ENCODE measurements at places on chromosomes 4 and X. TPM values are rescaled to one million over a fixed set of nuclear protein-coding genes. Genes with fewer than 3 reads are reported as not detected.

DNA sequence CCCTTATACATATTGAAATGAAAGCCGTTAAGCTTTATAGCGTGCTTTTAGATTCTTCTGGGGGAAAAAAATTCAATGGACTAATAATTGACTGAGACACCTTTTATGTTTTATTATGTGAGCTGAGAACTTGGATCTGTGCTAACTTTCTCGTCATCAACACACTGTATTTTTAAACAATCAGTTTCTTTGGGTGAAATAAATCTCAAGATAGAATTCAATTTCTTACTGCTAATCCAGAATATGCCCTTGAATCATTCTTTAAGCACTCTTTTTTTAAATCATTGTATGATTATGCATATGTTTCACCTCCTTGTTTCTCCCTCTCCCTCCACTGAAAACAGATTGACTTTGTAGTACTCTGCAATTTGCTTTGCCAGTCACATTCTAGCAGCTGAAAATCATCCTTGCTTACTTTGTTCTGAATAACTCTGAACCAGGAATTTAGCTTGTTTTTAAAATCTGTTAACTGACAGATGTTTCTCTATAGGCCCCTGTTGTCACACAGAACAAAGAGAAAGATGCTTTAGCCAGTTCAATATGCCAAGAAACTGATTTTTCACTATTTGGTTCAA, 81.5 kb downstream of the SLIT2 start:
- DNase-seq, result no peak

The TAF7L gene
- total RNA-seq, result 0.33 TPM

DNA sequence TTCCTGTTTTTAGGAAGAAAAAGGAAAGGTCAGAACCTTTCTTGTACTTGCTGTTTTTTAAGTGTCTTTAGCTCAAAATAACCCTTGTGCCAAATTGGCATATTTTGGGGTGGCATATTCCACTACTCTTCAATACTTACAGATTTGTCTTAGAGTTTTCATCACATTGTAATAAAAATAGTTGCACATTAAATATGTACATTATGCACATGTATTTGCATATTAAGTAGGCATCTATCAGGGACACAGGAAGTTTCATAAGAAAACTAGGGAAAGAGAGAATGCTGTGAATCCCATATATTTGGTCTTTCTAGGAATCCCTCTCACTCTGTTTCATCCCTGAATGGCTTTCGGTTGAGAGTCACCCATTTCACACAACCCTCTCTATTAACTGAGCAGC, 139.6 kb downstream of the LARP7 start:
- no peak for DNase-seq

- no peak for DNase-seq
These were observed 361.2 kb downstream of the BCOR start for GRCh38 chrX:39736216-39737211.

- DNase-seq, result no peak
These were observed 646.7 kb downstream of the BCOR start for GRCh38 chrX:39451046-39451445.

DNA sequence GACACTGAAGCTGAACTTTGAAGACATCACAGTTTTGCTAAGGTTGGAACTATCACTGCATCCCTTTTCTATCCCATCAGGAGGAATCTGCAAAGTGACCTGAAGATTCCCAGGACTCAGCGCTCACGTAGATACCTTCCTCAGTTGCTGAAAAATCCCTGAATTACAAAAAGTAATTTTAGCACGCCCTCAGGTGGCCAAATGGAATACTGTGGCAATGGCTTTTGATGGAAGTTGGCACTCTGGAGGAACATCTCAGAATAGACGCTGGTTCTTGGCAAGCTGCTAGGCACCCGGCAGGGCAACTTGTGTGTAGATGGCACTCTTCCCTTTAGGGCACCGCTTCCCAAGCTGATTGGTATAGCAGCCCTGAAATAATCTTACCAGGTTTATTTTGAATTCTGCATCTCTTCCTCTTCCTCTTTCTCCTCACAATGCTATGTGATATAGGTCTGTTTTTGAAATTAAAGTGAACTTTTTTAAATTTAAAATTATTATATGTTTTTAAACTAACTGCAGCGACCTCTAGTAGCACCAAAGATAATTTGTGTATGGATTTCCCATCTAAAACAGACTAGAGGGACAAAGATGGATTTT, 16.3 kb upstream of the ESX1 start:
- DNase-seq, result peak; percentile 35

GRCh38 chr4:40736910-40737309, 12.8 kb upstream of the NSUN7 start:
- DNase-seq, result no peak

DNA sequence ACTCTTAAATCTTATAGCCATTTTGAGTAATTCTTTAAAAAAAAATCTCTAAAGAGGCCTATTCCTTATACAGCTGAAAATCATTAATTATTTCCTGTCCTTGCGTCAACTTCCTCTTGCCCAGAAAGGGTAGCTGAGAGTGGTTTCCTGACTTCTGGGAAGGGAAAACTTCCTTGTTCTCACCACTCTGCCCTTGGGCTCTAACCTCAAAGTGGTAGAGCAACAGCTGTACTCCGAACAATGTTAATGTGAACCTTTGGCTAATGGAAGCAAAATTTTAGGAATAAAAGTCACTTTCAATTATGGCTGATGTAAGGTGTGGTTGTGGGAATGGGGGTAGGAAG, 15.3 kb downstream of the KLHL2 start:
- no peak for DNase-seq

The ARX gene
- total RNA-seq, result not detected

DNA sequence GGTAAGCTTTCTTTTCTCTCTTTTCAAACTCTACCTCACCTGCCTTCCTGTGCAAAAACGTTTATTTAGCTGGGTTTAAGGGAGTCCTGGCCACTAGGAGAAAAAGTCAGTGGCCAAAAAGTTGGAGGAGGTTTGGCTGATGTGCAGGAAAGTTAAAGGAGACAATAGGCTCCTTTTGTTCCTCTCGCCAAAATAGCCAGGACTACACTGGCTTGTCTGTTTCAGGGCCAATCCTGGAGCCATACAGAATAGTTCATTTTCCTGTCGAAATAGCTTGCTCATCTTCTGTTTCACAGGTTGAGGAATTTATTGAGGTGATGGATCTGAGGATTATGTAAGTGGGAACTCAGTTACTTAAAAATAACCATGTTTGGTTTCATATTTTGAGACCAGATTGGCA, 423 bp downstream of the HEPH start:
- DNase-seq, result no peak

The IL2RG gene
- 2.2 TPM for total RNA-seq

The SLC38A5 gene
- total RNA-seq, result 81.3 TPM

The ETDB gene
- not detected for total RNA-seq

The RHOXF2 gene
- total RNA-seq, result not detected

DNA sequence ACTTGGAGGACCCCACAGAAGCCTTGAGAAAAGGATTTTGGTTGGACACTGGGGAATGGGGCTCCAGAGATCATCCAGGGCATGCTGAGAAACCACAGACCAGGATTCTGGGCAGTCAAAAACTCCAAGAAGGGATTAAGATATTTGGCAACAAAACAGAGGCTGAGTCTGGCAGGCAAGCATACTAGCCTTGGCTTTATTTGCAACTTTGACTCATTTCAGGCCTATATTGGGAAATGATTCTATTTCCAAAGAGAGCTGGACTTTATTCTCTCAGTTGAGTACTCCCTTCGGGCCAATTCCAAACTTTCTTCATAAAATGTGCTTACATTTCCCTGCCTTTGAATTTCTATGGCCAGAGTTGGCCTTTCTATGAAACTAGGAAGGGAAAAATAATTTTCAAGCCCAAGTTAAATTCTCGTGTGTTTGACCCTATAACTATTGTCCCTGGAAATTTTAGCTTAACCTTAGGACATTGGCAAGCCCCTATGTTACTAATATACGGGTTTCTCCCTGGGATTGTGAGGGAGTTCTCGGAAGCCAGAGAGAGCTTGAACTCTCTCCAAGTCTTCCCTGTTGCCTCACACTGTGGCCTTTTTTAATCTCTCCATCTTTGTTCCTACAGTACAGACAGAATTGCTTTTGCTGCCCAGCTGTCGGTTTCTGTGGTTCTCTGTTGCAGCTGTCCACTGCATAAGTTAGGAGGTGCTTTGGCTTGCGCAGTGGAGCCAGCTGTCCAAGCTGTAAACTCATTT, 112.6 kb upstream of the FAM9A start:
- DNase-seq, result no peak

The RADX gene
- 2.3 TPM for total RNA-seq

The CLDN34 gene
- 0.50 TPM for total RNA-seq

The UCP1 gene
- not detected for total RNA-seq

DNA sequence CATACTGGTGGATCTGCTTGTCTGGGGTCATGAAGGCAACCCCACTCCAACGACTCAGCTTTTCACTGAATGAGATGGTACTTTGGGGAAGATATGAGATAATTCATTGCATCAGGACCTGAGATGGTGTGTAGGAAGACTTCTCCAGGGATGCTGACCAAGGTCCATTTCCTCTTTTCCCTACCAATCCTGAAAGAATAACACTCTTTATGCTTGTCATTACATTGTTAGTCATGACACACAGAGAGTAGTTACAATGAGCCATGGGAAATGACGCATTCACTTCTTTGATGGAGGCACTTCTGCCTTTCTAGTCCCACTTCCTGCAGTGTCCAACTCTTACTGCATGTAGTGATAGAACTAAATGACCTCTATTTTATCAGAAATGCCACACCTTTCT, 58.6 kb downstream of the AREG start:
- DNase-seq, result no peak

- peak; percentile 61 for DNase-seq
These were observed 580 bp downstream of the NAF1 start for GRCh38 chr4:163166041-163166579.

DNA sequence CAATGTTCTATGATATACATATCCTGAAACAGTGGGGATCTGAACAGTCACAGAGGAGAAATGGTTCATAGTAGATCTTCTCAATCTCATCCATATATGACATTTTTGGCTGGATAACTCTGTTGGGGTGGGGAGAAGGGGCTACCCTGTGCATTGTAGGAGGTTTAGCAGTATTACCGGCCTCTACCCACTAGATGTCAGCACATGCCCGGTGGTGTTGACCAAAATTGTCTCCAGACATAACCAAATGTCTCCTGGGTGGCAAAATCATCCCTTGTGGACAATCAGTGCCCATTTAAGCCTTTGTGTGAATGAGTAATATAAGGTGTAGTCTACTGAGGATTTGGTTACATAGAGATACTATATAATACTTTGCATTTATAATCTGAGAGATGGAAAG, 89.9 kb downstream of the PLS3 start:
- no peak for DNase-seq

- no peak for DNase-seq
These were observed 424.5 kb upstream of the CTSO start for GRCh38 chr4:156378033-156378665.

The ADH1A gene
- 202 TPM for total RNA-seq

DNA sequence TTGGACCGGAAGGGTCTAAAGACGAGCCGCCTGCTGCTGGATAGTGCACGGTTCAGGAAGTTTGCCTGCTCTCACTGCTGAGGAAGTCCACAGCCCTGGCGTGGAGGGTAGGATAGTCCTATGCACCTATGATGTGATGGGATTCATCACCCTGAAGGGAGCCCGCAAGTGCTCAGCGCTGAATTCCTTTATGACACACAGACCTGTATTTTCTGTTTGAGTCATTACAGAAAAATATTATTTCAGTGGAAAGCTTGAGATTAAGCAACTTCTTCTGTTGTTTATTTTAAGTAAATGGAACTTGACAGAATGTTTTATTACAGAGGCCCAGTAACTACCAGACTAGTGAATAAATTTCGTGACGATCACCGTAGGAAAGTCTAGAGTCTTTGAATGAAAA, 123.2 kb downstream of the TRIML1 start:
- DNase-seq, result no peak

DNA sequence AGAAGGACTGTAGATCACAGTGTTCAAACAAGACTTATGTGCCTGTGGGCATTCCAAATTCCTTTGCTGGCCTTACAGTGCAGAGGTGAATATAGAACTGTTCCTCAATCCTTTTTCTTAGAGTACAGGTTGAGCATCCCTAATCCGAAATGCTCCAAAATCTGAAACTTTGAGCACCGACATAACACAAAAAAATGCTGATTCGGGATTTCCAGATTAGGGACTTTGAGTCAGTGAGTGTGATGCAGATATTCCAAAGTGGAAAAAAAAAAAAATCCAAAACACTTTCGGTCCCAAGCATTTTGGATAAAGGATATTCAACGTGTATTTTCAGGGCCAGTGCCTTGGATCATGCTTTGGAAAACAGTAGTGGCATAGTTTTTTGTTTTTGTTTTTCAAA, 9.2 kb downstream of the SMS start:
- DNase-seq, result no peak

DNA sequence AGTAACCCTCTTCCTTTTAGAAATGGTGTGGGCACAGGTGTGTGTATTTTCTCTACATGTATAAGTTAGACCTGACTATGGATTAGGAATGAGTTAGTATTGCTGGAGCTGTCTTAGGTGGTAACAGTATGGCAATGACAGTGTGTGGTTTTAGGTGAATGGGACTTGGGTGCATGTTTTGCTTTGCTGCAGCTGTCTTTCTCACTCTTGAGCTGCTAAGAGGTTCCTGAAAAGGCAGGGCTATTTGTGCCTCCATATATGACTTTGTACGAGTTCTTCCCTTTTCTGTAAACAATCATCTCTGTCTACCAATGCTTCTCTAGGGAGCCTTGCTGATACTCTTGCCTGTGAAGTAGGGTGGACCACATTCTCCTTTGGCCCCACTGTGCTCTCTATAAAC, 234.8 kb upstream of the HHIP start:
- no peak for DNase-seq

The GATA1 gene
- total RNA-seq, result 39.9 TPM

GRCh38 chrX:78322863-78323262, 4.5 kb downstream of the CYSLTR1 start:
- no peak for DNase-seq

The EPGN gene
- 0.09 TPM for total RNA-seq

DNA sequence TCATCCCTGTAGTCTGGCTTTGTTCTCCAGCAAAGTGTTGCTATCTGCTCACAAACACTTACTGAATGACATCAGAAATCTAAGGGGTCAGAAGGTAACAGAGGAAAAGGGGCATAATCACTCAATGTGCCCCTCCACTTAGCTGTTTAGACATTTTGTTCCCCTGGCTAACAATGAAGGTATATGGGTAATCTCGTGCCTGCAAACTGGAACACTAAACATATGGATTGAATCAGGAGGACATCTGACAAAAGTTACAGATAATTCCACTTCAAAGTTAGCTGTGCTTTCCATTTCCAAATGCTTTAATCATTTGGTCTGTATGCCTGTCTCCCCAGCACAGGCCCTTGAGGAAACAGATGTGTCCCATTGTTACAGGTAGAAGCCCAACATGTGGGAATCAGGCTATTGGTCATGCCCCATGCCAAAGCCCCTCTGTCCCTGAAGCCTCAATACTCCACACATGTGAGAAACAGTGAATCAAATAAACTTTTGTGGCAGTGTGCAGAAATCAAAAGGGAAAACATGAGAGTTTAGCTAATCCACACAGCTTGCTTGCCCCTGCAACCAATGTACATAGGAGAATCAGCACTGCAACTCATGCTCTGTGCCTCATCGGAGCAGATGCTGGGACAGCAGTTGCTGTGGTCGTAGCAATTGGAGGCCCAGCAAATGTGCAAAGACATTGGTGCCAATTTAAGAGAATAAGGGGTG, 111.7 kb downstream of the RNF150 start:
- no peak for DNase-seq

The TRPC3 gene
- total RNA-seq, result 0.33 TPM

Data from liver (tissue), 10 donors.